ENCODE measurements at places on chromosomes 5 and 9. TPM values are rescaled to one million over a fixed set of nuclear protein-coding genes. Genes with fewer than 3 reads are reported as not detected.

GRCh38 chr9:91191411-91192380, 170.0 kb downstream of the AUH start:
- ATAC-seq, result no peak

- ATAC-seq, result no peak
Observed at GRCh38 chr5:83837265-83837907, 116.7 kb upstream of the HAPLN1 start.

DNA sequence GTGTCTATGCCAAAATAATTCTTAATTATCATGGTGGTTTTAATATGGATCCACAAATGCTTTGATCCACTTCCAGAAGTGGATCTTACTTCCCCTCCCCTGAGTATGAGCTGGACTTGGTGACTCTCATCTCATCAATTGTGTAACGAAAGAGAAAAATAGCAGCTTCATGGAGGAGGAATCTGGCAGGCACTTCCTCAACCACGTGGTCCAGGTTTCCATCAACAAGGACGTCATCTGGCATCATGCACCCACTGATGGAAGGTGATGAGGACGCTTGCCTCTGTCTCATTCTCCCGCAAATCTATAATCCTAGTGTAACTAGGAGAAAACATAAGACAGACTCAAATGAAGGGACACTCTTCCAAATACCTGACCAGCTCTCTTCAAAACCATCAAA, 54.6 kb upstream of the S1PR3 start:
- ATAC-seq, result no peak

DNA sequence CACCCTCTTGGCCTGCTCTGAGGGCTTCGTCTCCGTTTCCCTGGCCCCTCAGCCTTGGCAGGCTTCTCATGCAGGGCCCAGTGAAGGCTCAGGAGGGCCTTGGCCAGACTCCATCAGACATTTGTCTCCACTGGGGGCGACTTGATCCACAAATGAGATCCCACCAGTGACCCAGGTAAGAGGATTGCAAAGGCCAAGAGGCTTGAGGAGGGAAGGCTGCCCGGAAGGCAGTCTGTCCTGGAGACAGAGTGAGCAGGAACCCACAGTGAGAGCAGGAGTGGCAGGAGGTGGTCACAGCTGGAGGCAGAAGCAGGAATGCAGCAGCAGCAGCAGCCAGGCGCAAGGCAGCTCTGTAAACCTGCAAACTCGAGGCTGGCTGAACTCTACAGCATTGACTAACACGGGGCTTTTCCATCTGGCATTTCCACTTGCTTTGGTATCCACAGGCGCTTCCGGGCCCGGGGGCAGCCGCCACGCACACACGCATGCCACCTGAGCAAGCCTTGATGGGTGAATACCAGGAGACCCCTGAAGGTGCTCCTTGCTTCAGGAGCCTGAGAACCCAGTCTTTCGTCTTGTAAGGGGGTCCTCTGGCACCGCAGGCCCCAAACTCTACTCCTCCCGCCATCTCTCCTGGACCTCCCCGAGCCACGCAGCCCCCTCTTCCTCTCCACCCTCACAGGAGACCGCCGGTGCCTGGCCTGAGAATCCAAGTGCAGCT, 14.7 kb downstream of the MGAT1 start:
- ATAC-seq, result no peak

DNA sequence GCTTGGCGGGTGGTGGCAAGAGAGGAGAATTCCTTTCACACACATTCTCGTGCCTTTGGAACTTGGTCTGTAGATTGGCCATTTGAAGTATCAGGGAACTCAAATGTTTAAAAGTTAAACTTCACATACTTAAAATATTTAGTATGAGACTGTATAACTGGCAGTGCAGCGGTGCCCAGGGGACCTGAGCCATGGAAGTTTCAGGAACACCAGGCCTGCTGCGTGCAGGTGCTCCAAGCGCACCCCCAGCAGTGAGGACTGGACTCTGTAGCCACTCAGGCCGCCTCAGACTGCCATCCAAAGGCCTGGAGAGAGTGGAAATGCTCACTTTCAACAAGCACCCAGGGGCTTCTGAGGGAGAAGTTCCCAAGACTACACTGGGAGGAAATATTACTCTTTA, 273.5 kb upstream of the IRX2 start:
- no peak for ATAC-seq

GRCh38 chr5:17852740-17853139, 218.5 kb downstream of the TAF11L14 start:
- ATAC-seq, result no peak

GRCh38 chr9:87393706-87394230, 103.9 kb upstream of the DAPK1 start:
- no peak for ATAC-seq

- no peak for ATAC-seq
Observed at GRCh38 chr9:21513431-21513830, 31.3 kb upstream of the IFNE start.

DNA sequence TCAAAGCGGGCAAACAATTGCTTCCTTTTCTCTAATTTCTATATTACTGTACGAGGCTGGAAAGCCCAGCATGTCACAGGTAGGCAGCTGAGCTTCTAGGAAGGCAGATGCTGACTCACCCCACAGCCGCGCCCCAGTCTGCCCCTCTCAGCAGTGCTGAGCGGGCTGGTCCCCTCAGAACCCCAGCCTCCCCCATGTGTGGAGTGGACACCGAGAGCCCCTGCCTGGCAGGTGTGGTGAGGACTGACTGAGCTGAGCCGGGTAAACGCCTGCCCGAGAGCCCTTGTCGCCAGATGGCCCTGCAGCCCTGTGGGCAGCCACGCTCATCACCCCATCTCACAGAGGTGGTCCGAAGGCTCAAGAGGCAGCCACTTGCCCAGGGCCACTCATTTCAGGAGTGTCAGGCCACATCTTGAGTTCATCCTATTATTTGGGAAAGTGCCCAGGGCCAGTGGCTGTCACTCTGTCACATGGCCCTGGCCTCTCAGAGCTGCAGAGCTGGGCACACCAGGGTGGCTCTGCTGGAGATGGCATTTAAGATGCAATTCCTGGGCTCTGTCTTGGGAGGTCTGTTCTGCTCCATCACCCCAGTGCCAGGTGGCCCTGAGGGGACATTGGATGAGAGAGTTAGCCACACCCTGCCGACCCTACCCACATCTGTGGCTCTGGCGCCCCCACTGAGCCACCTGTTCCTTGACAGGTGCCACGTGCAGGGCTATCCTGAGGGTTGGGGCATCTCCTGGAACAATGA, 12.4 kb downstream of the CARD19 start:
- peak; percentile 92 for ATAC-seq

DNA sequence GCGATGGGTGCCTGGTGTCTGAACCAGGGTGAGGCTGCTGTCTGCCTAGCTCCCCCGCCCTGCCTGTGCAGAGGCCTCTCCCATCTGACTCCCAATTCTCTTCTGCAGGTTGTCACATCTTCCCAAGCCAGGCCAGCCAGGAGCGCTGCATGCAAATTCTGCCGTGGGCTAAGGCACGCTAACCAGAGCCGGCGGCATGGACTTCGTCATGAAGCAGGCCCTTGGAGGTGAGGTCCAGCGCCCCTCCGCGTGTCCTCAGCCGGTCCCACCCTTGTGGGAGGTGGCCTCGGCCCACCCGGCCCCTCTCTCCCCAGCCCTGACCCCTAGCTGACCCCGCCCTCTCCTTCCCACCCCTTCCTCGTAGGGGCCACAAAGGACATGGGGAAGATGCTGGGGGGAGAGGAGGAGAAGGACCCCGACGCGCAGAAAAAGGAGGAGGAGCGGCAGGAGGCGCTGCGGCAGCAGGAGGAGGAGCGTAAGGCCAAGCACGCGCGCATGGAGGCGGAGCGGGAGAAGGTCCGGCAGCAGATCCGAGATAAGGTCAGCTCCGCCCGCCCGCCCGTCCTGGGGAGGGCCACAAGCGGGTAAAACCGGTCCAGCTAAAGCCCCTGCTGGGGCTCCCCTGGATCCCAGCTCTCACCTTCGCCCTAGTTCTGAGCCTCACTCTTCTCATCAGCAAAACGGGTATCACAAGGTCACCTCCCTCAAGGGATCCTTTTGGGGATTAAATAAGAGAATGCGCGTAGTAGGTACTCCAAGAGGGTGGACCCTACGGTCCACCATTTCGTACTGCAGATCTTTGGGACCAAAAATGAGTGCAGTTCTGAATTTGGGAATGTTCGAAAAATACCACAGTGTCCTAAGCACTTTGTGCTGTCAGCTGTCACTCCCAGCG, 7.4 kb downstream of the CPLX2 start:
- ATAC-seq, result no peak

- no peak for ATAC-seq
Observed at GRCh38 chr5:135642934-135643333, 64.1 kb upstream of the CXCL14 start.

GRCh38 chr5:54302267-54302687, 8.1 kb downstream of the ARL15 start:
- ATAC-seq, result no peak

- peak; percentile 99 for ATAC-seq
Observed at GRCh38 chr9:127004946-127005769, 90.6 kb downstream of the RALGPS1 start.

GRCh38 chr5:16057277-16057676, 122.3 kb downstream of the MARCHF11 start:
- ATAC-seq, result no peak

DNA sequence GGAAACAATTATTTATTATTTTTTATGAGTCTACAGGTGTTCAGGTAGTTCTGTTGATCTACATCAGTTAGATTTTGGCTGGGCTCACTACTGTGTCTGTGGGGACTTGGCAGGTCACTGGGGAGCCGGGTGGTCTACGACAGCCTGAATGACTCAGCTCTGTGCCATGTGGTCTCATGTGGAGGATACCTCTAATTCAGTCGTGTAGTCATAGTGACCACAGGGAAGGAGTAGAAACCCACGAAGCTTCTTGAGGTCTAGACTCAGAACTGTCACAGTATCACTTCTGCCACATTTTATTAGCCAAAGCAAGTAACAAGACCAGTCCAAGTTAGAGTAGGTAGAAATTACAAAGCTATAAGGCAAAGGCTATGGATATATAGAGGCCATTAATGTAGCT, 64.7 kb upstream of the GRAMD2B start:
- ATAC-seq, result peak; percentile 63

DNA sequence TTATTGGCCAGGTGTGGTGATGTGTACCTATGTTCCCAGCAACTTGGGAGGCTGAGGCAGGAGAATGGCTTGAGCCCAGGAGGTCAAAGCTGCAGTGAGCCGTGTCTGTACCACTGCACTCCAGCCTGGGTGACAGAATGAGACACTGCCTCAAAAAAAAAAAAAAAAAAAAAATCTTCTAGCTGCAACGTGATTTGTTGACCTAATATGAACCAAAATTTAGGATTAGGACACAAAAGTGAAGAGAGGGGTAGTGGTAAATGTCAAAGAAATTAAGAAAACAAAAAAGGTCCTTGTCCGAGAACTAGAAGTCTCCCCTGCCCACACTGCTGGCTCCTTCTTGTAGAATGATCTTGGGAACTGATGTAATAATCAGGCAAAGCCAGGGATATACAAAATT, 272.0 kb downstream of the EFNA5 start:
- ATAC-seq, result no peak

DNA sequence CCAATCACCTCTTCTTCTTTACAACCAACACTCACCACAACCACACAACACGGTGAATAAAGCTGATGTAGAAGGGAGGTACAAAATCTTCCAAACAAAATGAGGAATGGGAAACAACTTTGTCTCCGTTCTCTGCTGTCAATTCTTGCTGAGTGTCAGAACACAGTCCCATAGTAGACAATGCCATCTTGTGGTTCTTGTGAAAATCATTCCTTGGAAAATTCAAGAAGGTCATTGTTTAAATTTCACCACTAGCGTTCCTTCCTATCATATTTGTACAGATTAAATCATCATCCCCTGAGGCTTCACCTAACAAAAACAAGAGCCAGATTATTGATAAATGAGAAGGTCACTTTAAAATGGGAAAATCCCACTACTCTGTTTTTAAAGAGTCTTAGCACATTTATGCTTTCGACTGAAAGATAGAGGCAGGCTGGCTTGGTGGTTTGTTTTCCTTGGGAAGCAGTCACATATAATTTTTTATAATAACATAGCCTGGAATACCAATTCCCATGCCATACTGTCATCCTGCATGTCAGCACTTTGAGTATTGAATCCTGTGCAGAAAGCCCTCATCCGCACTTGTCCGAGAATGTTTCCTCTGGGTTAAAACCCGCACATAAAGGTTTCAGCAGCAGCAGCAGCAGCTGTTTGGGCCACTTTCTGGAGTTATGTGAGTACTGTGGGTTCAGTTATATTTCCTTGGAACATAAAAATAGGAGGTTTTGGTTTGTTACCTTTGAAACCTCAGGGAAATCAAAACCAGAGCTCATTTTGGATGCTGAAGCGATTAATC, 395.0 kb upstream of the SMARCA2 start:
- no peak for ATAC-seq

- no peak for ATAC-seq
Observed at GRCh38 chr9:18626046-18626698, 152.2 kb downstream of the ADAMTSL1 start.

IFNE gene
- total RNA-seq, result not detected

THBS4 gene
- 1.7 TPM for total RNA-seq

CCNI2 gene
- total RNA-seq, result 3.3 TPM

PCA3 gene
- not detected for total RNA-seq

MARVELD2 gene
- total RNA-seq, result 0.69 TPM

HTR4 gene
- not detected for total RNA-seq

GDF9 gene
- 0.26 TPM for total RNA-seq

PFN3 gene
- not detected for total RNA-seq
